Stimulated activated CD8-positive, alpha-beta memory T cell treated with anti-CD3 and anti-CD28 coated beads, Interleukin-2, amount 100 ng/mL, for 48 hours (primary cell): ENCODE measurements at places on chromosomes 16 and 17.

DNA sequence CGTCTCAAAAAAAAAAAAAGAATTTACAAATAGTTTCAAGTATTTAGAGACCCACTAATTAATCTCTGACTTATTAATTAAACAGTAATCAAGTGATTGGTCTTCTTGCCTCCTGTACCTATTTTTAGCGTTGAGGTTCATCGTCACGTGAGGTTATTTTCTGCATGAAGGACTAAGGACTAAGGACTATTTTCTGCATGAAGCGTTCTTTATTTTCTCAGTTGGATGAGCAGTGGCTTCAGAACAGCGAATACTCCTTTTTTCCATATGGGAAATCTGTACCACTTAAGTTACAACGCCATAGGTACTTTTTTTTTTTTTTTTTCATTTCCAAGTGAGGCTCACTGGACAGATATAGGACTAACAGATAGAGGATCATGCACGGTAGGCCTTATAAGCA is 224.9 kb downstream of the CNTNAP4 start:
- DNase-seq: no peak

DNA sequence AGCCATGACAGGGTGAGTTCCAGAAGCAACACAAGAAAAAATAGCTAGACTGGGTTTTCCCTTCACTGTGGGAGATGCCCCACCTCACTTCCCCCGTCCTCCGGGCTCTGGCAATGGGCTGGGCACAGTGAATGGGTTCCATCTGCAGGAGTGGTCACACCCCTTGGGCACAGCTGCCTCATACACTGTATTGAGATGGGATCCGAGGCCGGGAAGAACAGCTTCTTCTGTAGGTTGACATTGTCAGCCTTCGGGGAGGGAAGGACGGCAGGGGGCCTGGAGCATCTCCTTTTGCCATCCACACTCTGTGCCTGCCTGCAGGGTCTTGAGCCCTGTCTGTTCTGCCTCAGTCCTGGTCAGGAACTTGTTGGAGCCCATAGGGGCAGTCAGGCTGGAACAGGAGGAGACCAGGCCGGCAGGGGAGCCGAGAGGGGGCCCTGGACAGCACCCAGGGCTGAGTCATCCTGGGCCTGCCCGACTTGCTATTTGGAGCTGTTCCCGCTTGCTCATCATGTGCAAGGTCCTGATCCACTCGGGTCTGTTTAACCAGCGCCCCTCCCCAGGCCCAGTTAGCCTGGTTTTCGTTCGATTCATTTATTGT is 286.7 kb downstream of the SEC14L1 start:
- no peak for DNase-seq

DNA sequence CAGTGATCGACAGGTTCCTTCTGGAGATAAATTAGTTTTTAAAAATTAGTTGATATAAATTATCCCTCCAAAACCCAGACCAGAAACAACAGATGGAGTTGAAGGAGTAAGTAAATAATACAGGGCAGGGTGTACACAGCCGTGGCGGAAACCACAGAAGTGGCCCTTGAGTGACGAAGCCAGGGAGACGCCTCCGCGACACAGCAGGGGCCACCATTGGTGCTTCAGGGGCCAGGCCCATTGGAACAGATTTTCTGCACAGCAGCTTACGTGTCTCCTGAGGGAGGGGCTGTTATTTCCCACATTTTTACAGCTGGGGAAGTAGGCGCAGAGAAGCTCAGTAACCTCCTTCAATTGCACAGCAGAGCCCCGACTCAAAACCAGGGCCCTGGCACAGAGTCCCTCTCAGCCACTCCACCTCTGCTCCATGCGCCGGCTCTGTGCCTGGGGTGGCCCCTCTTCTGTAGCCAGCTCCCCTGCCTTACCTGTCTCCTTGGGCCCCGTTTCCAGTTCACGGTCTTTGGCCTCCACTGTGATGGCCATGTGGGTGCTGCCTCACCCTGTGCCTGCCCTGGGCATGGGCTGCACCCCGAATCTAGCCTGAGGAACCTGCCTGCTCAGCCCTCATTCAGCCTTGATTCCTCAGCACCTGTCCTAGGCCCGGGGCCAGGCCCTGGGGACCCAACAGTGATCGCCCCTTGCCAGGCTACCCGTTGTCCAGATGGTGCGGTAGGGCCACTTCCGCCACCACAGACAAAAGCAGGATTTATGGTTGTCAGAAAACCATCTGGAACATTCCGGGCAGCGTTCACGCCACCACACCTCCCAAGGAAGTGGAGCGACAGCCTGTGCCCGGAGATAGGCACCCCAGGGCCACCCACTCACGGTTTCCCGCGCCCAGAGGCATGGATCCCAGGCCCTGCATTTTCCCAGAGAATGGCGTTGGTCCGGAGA is 128.5 kb upstream of the GSE1 start:
- DNase-seq: no peak

DNA sequence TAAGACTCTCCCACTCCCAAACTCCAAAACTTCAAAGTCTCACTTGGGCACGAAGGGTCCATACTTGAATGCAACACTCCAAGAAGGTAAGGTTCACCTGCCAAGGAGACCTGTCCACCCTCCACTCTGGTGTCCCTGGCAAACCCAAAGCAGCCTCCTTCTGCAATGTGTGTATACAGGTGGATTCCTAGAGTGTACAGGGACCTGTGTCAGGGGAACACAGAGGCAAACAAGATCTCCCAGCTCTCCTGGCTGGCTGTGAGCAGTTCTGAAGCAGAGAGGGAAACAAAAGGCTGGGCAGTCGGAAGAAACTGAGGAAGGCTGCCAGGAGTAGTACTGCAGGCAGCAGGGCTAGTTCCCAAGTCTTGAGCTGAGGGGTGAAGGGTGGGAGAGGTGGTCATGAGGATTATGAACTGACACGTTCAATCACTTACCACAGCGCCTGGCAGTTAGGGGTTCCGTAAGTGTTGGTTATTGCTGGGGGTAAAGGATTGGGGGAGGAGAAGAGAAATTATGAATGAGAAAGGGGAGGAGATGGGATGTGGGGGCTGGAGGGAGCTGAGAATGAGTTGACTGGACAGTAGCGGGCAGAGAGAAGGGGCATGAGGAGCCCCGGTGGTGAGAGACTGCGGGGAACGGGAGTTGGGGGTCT is 795 bp downstream of the KCTD13 start:
- DNase-seq: no peak

DNA sequence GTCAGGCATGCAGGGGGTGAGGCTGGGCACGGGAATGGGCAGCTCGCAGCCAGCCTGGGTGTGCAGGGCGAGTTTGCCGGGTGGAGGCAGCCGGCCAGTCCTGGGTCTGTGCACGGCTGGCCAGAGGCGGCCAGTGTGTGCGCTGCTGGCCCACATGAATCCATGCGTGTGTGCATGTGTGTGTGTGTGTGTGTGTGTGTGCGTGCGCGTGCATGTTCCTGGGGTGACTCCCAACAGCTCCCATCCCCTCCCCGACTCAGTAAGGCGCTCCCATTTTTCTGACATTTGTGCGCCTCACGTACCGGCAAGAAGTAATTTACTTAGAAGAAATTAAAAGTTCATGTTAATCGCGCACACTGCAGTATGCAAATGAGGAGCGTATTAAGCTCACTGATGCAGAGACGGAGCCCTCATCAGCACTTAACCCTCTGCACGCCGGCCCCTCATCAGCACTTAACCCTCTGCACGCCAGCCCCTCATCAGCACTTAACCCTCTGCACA is 55.4 kb upstream of the ACSF3 start:
- DNase-seq: no peak
